IPS DF 6.9 (cell line): ENCODE measurements at places on chromosomes 16 and 17.
A peak's percentile ranks its signal among the peaks of the same experiment; 100 is the strongest.

- DNase-seq, result no peak
Observed at GRCh38 chr17:72349491-72349995, 228.7 kb downstream of the SOX9 start.

GRCh38 chr17:1315409-1315808, 35.9 kb downstream of the TRARG1 start:
- DNase-seq, result no peak

DNA sequence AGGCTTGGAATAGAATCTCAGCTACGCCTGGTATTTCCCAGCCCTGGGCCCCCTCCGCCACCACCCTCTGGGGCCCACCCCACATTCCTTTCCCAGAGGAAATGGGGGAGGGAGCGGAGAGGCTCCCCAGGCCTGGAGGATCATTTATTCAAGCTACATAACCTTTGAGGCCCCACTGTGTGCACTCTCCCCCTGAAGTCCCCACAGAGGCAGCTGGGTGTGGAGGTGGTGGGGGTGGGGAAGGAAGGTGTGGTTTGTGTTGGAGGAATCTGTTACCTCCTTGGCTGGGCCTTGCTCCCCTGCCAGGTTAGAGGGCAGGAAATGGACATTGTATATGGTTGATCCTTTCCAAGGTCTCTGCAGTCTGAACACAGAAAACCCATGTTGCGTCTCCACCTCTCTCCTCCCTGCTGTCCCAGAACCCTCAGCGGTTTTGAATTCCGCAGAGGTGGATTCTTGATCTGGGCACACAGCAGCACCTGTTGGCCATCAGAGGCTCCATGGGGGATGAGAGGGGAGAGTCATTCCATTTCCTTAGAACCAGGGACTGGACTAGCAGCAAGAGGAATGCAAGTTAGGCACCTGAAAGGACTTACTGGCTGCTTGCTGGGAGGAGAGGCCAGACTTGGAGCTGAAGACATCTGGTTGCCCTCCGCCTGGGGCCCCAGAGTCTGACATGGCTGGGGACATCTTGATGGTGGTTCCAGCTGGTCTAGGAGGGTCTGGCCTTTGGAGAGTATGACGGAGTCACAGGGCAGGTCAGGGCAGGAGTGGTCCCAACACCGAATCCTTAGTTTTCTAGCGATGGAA, 23.0 kb downstream of the ARHGAP23 start:
- DNase-seq, result peak; percentile 84

DNA sequence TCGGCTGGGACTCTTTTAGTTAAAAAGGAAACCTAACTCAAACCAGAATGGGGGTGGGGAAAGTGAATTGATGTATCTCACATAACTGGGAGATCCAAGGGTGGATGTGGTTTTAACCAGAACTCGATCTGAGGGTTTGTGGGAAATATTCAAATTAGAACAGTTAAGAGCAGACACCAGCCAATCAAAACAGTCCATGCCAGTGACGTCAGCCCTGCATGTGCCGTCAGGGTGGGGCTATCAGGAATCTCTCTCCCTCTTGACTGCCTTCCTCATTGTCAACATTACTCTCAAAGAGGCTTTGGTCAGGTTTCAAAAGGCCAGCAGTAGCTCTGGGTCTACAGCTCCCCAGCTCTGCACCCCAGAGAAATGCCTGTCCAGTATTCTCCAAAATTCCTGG, 94.2 kb upstream of the HSBP1 start:
- DNase-seq, result no peak

DNA sequence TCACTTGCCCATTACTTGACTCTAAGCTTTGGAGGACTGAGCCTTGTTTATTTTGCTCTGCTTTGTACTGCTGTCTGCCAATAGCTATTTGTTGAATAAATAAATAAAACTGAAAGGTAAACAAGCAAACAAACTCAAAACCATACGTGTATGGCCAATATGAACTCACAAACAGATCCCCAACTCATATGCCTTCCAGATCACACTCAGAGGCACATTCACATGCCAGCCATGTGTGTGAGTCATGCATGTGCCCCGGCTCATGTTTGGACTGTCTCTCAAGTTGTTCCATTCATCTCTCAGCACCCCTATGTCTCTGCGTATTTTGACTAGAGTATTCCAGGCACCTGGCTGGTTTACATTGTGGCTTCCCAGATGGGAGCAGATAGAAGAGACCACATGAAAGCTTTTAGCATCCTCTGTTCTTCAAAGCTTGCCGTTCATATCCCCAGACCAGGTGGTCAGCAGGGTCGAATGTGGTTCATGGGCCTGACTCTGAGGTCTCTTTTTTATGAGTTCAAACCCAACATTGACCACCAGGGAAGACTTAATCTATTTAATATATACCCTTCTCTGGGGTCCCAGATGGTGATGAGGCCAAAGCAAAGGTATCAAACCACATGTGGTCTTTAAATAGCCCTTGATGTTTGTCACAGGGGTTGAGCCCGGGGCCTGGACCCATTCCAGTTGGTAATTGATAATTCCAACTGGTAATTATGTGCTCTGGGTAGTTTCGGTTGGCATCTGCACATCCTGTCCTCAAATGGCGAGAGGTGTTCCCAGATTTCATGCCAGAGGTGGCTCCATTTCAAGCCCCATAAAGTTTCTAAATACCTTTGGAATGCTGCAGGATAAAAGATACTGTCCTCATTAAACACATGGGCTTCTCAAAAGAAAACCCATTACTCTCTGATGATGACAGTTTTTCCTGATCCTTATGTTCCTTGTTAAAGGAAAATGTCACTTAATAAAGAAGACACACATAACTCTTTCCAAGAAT, 287.3 kb upstream of the MAF start:
- no peak for DNase-seq

DNA sequence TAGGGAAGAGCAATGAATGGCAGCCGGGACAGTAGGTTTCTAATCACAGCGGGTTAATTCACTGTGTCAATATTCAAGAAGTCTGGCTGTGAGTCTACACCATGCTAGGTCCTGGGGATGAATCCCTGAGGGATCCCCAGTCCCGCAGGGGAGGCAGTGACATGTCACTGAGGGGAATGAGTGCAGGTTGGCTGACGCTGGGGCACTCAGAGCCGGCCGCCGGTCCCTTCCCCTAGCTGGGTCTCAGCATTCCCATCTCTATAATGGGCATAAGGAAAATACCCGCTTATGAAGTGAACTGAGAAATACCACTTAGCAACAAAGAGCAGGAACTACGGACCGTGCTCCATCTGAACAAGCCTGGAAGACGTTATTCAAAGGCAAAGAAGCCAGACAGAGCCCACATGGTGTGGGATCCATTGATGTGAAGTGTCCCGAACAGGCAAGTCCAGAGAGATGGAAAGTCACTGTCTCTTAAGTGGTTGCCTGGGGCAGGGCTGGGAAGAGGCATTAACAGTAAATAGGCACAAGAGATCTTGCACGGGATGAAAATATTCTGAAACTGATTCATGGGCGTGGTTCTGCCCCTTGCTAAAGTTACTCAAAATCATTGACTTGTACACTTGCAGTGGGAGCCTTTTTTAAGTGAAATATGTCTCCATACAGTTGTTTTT, 31.9 kb downstream of the PPL start:
- no peak for DNase-seq

- no peak for DNase-seq
Observed at GRCh38 chr16:81632392-81633146, 146.5 kb upstream of the PLCG2 start.

DNA sequence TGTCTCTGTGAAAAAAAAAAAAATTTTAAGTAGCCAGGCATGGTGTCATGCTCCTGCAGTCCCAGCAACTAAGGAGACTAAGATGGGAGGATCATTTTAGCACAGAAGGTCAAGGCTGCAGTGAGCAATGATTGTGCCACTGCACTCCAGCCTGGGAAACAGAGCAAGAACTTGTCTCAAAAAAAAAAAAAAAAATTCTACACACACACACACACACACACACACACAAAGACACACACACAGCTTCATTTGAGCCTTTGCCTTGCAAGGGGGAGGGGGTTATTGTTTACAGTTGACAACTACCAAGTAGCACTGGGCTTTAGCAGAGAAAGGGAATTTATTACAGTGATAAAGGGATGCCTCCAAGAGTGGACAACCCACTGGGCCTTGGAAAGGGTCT, 4.9 kb upstream of the POLR3E start:
- no peak for DNase-seq

DNA sequence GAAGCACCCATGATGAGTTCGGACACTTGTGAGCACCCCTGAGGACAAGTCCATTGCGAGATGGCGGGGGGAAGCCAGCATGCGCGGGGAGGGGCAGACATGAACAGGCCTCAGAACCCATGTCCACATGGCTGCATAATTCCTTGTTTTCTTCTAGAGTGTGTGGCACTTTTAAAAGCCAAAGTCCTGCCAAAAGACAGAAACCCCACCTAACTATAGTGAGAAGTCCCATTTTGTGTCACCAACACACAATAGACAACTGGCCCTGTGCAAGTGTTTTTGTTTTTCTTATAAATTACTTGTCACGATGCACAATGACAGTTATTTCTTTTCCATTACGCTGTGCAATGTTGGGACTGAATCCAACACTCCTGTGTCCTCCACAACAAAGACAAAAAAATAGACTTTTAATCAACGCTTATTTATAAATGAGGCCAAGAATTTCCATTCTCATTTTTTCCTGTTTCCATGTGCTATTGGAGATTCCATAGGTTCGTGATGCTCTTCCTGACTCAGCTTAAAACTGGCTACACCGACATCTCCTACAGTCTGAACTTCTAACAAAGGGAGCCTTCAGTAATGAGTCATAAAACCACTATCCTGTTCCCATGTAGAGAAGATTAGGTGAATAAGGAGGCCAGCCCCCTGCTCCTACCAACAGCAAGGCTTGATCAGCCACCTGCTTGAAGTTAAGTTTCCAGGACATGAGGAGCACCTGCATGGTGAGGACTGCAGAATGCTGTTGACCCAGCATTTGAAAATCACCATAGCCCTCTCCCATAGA, 98.9 kb downstream of the ZNF423 start:
- DNase-seq, result no peak

DNA sequence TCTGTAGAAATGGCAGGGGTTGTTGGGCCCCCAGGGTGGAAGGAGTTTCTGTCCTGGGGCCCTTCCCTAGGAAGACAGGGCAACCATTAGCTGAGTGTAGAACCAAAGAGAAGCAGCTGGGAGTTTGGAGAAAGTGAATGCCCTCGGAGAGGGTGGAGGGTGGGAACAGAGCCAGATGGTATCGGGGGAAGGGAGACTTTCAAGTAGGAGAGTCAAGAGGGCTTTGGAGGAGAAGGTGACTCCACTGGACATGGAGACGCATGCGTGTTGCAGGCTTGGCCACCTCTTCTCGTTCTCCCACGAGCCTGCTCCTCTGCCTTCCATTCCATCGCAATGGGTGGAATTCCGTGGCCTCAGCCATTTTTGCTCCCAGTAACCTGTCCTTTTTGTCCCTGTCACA, 19.4 kb downstream of the SLC47A1 start:
- DNase-seq, result no peak
